HepG2 (cell line): ENCODE measurements at places on chromosomes 16 and 17. TPM values are rescaled to one million over a fixed set of nuclear protein-coding genes. Genes with fewer than 3 reads are reported as not detected.

GRCh38 chr17:17084317-17084835 is 42.1 kb downstream of the MPRIP start:
- no peaks in the 10 kb centered on the region for H3K27me3 ChIP-seq
- H3K4me1 ChIP-seq = peaks cover 46% of the 10 kb centered on the region
- no peak overlapping the region for H3K27ac ChIP-seq
- H3K36me3 ChIP-seq = peaks cover 14% of the 10 kb centered on the region
- DNase-seq = no peak
- no peak overlapping the region for H3K4me3 ChIP-seq

- peaks cover 12% of the 10 kb centered on the region for H3K4me1 ChIP-seq
- H3K36me3 ChIP-seq = no peaks in the 10 kb centered on the region
- no peak overlapping the region for H3K27ac ChIP-seq
- no peak for DNase-seq
Observed at GRCh38 chr16:50414152-50414551, 45.4 kb upstream of the BRD7 start.

- no peak overlapping the region for H3K27ac ChIP-seq
- H3K27me3 ChIP-seq = peaks cover 23% of the 10 kb centered on the region
- H3K4me1 ChIP-seq = peaks cover 14% of the 10 kb centered on the region
Observed at GRCh38 chr16:23244122-23244521, 58.0 kb upstream of the SCNN1B start.

DNA sequence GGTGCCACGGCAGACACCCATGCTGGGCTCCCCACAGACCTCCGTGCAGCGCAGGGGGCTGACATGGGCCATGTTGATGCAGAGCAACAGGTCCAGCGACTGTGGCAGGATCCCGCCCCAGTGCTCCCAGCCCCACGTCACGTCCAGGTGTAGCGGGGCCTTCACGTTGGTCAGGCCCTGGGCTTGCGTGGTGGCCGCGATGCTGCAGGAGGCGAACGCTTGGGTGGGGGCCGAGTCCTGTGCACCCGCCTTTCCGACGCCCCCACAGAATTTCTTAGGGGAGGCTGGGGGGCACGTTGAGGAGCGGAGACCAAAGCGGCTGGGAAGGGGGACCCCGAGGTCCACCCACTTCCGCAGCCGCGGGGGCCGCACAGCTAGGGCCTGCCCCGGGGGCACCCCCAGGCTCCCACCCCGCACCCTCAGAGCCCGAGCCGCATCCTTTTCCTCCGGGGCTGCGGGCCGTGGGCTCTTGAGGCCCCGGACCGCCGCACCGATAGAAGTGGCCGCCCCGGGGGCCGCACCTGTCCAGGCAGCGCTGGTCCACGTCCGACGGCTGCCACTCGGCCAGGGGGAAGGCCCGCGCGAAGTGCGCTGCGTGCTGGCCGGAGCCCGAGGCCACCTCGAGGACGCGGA is 416 bp downstream of the METTL26 start:
- peak overlapping the region; percentile 88 for H3K27ac ChIP-seq
- H3K4me3 ChIP-seq = peak overlapping the region; percentile 90
- DNase-seq = no peak
- H3K36me3 ChIP-seq = no peaks in the 10 kb centered on the region
- peaks cover 30% of the 10 kb centered on the region for H3K4me1 ChIP-seq

DNA sequence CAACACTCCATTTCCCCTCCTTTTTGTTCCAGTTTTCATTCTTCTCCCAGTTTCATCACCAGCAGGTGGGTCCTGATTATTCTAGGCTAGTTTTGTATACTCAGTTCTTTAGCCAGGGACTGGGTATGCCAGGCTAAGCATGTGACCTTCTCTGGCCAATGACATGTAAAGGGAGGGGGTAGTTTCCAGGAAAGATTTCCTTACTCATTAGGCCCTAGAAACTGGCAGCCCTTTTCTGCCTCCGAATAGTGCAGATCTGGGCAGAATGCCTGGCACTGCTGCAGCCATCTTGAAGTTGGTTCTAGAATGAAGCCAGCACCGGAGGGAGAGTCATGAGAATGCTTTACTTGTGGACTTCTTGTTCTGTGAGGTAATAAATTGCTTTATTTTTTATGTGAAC is 126.9 kb upstream of the AXIN2 start:
- H3K4me1 ChIP-seq = peaks cover 41% of the 10 kb centered on the region
- no peak for DNase-seq
- no peaks in the 10 kb centered on the region for H3K27me3 ChIP-seq
- no peaks in the 10 kb centered on the region for H3K36me3 ChIP-seq
- no peak overlapping the region for H3K27ac ChIP-seq
- H3K4me3 ChIP-seq = no peak overlapping the region

GRCh38 chr16:11016993-11017392 is 72.6 kb downstream of the CLEC16A start:
- H3K27me3 ChIP-seq = no peaks in the 10 kb centered on the region
- peaks cover 22% of the 10 kb centered on the region for H3K4me1 ChIP-seq
- DNase-seq = peak; percentile 74
- H3K4me3 ChIP-seq = no peak overlapping the region
- H3K27ac ChIP-seq = peak overlapping the region; percentile 8

Gene TBC1D3I
- 0.15 TPM in 1 of 2 replicates, not detected in the other for total RNA-seq
